Sigmoid colon (tissue), 7 donors: ENCODE measurements at places on chromosomes 1 and 21.
A peak's percentile ranks its signal among the peaks of the same experiment; 100 is the strongest.

- no peak for DNase-seq
Observed at GRCh38 chr1:157193702-157194391, 55.7 kb upstream of the ETV3 start.

DNA sequence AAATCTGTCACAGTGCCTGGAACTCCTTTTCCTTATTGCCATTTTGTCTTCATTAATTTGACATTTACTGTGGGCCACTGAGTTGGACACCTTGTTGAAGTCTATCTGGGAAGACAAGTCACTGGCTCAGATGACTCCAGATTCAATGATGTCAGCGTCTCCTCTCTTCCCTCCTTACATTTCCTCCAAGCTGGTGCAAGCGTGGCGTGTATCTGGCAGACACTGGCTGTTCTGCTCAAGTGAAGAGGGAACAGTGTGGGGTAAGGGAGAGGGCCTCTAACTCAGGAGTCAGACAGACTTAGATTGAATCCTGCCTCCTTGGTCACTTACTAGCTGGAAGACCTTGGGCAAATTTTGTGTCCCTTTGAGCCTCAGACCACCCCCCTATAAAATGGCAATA lies 8.7 kb upstream of the ZNF691 start:
- no peak for DNase-seq

GRCh38 chr1:80250573-80251168 lies 1244.1 kb upstream of the ADGRL4 start:
- no peak for DNase-seq

- DNase-seq = no peak
Observed at GRCh38 chr1:161185732-161186311, 8.5 kb upstream of the B4GALT3 start.

DNA sequence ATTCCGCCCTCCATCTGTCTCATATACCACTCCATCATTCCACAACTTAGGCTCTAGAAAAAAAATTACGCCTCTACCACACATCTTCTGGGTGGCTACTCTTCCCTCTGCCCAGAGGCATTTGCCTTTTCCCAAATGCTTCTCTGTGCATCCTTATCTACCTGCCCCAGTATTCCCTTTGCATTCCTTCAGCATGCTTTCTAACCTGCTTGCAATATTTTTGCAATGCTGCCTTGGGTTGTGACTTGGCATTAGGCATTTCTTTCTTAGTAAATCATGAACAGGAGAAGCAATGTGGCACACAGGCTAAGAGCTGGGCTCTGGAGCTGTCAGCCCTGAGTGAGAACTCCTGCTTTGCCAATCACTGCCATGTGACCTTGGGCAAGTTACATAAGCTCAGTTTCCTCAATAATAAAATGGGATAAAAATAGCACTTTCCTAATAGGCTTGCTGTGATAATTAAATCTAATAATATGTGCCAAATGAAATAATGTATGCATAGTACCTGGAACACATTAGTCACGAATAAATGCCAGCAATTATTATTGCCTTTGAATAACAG lies 276.0 kb downstream of the ASTN1 start:
- no peak for DNase-seq

GRCh38 chr1:206952171-206952570 lies 5.9 kb upstream of the PIGR start:
- DNase-seq = no peak

- DNase-seq = no peak
Observed at GRCh38 chr1:14513111-14513510, 85.4 kb upstream of the KAZN start.

DNA sequence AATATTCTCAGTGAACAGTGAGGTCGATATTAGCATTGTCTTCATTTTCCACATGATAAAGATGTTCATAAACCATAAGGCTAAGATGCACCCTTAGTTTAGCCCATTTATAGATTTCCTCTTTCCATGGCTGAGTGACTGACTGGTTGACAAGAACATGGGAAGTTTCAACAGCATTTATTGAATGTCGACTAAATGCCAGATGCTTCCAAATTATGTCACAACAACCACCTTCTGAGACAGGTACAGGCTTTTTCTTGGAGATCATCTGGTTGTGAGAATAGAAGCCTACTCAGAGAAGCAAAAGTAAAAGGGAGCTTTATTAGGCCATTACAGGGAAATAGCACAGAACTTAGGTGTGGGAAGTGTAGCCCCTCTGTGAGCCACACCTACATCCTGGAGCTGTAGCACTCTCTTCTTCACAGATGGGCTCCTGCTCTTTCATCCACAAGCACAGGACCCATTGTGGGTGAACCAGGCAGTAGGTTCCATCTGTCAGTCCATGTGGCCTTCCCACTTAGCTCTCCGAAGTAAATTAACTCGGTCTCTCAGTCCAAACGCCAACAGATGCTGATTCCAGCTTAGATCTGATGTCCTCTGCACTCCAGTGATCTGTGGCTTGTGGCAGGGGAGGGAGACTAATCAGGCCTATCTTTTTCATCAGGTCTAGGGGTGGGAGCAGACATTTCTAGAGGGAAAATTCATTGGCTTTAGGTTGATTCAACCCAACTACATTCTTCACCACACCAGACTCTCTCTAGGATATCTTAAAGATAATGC lies 14.3 kb downstream of the ATP2B4 start:
- peak; percentile 33 for DNase-seq

GRCh38 chr1:12630946-12631530 lies 12.8 kb upstream of the AADACL4 start:
- DNase-seq = no peak

GRCh38 chr1:100528871-100529270 lies 9.1 kb upstream of the GPR88 start:
- no peak for DNase-seq

GRCh38 chr21:16421965-16422364 lies 692.2 kb downstream of the USP25 start:
- no peak for DNase-seq

GRCh38 chr1:28102189-28102588 lies 13.8 kb upstream of the EYA3 start:
- DNase-seq = no peak

GRCh38 chr1:24564695-24565094 lies 8.8 kb downstream of the NCMAP start:
- DNase-seq = no peak

DNA sequence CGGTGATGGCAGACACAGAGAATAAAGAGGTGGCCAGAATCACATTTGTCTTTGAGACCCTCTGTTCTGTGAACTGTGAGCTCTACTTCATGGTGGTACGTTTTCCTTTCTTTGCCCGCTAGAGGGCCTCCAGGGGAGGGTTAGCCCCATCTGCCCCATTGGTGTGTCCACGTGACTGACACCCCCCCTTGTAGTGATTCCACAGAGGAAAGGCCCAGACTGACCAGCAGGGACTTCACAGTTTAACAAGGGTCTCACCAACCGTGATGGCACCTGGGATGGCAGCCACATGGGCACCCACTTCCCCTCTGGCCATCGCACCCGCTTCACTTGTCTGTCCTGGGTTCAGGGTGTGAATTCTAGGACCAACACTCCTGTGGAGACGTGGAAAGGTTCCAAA lies 22.3 kb upstream of the SARS1 start:
- no peak for DNase-seq

GRCh38 chr1:171858696-171859095 lies 17.4 kb downstream of the DNM3 start:
- no peak for DNase-seq

- no peak for DNase-seq
Observed at GRCh38 chr1:212743901-212744475, 44.3 kb upstream of the BATF3 start.

GRCh38 chr1:14524826-14525636 lies 73.5 kb upstream of the KAZN start:
- DNase-seq = no peak

GRCh38 chr1:234777856-234778220 lies 167.9 kb upstream of the IRF2BP2 start:
- no peak for DNase-seq

DNA sequence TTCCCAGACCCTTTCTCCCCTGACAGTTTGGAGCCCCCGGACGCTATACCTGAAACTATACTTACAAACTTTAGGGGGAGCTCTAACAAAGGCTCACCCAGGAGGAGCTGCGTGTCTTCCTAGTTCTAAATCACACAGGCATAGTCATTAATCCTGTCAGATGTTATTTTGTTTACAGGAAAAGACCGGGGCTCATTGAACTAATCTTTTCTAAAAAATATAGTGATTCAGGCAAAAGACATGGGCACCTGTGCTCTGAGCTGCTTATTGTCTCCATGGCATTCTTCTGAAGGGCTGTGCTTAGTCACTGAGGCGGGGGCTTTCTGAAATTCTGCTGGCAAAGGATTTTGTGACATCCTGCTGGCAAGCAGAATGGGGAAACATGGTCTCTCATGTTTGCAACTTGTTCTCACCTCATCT lies 1577.0 kb downstream of the NCAM2 start:
- no peak for DNase-seq

DNA sequence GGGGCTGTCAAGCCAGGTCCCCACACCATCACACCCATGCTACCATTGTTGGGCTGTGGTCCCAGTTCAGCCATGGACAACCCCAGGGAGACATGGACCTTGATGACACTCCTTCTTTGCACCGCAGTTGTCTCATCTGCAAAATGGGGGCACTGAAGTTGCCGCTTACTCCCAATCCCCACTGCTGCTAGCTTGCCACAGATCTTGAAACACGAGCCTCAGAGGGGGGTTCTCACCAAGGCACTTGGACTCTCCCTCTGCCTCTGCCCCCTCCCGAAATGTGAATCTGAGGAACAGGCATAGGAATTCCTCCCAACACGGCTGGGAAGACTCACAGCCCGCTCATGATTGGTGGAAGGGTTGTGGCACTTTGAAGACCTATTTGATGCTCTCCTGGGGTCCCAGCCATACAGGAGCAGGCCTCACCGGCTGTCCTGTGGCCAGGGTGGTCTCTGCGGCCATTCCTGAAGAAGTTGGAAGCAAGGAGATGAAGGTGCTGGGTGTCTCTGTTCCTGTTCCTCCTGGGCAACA lies 31.1 kb downstream of the RUNX3 start:
- DNase-seq = peak; percentile 36

GRCh38 chr1:117070124-117070523 lies 10.0 kb downstream of the TTF2 start:
- no peak for DNase-seq

GRCh38 chr1:90591355-90591969 lies 125.6 kb downstream of the BARHL2 start:
- DNase-seq = no peak

DNA sequence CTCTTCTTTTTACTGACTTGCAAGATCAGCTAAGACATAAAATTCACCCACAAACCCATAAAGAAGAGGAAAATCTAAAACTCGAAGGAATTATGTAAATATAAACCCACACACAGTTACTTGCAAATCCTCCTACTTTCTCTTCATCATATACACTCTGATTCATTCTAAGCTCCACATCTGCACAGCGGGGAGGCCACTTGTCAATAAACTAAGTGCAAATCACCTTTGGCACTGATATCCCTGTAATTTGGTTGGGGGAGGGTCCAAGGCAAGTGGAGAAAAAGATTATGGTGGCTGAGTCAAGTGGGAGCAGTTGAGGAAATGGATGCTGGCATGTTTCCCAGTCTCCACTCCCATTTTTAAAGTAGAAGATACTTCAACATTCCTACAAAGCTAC lies 596.5 kb downstream of the MATN1 start:
- no peak for DNase-seq

DNA sequence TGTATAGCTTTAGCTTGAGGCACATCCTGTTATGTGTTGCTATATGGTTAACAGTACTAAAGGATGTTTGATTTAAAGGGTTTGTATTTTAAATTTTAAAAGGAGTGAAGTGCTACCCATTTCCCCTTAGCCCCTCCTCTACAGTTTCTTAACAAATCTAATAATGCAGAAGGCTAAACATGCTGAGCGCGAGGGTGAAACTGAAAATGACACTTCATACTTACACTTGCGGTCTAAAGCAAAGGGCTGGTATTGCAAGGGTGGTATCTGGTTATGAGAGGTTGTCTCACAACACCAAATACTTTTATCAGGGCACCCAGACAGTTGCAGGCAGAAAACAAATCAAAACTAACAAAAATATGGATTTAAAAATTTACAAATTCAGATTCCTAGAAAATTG lies 172.3 kb downstream of the SIPA1L2 start:
- DNase-seq = no peak

GRCh38 chr1:168227620-168228019 lies 1.8 kb downstream of the SFT2D2 start:
- no peak for DNase-seq

- DNase-seq = no peak
Observed at GRCh38 chr21:43315244-43316137, 111.4 kb downstream of the SIK1 start.

- no peak for DNase-seq
Observed at GRCh38 chr1:168386492-168386891, 105.8 kb downstream of the TBX19 start.

DNA sequence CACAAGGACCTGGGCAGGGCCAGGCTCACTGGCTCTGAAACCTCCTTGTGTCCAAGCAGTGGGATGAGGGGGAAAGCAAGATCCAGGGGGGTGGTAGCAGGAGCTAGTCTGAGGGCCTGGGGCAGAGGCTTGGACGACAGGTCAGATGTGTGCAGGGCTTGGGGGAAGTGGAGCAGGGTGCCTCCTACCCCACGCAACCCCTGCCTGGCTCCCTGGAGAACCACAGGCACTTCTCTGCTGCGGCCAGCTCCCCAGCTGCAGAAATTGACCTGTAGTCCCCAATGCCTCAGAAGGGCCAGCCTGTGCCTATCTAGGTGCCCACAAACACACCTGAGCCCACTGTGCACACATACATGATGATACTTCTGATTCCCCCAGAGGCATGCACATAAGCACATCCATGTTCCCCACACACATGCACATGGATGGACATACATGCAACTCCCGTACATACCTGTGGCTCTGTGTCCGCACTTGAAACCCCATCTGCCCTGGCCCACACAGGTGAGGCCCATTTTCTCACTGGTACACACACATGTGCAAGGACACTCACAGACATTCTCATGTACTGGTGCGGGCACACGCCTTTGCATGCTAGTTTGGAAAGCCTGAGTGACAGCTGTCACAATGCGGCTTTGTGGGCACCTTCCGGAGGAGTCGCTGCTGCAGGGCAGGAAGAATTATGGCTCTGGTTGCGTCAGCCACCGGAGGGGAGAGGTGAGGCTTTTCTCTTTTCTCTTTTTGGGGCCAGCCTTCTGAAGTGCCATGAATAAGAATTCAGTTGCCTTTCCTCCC lies 247.2 kb upstream of the CSF3R start:
- DNase-seq = no peak

DNA sequence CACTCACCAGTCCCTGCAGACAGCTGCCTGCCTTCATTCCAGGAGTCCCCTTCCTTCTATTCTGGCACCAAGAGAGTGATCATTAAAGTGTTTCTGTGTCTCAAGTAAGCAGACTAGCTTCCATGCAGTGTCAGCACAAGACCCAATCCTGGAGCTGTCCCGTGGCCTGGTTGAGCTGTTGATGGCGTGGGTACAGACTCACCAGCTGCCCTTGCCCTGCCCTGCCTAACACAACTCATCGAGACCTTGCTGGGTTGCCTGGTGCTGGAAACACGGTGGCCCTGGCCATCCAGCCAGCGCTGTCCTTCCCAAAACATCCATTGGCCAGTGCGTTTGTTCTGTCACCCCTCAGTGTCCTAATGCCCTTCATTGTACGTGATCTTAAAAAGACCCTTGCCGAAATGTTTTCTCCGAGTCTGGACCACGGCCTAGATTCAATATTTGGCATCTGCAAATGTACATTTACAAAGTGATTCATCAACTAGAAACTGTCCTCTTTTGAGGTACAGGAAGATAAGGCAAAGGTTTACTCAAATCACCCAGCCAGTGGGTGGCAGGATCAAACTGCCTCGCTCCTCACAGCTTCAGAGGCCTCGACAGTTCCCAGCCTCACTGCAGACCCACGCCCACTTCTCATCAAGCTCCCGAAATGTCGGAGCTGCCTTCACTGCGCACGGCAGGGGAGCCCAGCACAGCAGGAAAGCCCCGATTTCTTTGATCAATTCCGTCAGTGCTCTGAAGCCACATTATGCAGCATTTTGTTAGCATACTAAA lies 494.2 kb downstream of the KIF26B start:
- no peak for DNase-seq
